ENCODE measurements at places on chromosomes 12 and 14.

GRCh38 chr14:93747102-93747501, 41.2 kb downstream of the PRIMA1 start:
- DNase-seq = no peak

- no peak for DNase-seq
These were observed 9.7 kb upstream of the PIGH start for GRCh38 chr14:67609642-67610310.

DNA sequence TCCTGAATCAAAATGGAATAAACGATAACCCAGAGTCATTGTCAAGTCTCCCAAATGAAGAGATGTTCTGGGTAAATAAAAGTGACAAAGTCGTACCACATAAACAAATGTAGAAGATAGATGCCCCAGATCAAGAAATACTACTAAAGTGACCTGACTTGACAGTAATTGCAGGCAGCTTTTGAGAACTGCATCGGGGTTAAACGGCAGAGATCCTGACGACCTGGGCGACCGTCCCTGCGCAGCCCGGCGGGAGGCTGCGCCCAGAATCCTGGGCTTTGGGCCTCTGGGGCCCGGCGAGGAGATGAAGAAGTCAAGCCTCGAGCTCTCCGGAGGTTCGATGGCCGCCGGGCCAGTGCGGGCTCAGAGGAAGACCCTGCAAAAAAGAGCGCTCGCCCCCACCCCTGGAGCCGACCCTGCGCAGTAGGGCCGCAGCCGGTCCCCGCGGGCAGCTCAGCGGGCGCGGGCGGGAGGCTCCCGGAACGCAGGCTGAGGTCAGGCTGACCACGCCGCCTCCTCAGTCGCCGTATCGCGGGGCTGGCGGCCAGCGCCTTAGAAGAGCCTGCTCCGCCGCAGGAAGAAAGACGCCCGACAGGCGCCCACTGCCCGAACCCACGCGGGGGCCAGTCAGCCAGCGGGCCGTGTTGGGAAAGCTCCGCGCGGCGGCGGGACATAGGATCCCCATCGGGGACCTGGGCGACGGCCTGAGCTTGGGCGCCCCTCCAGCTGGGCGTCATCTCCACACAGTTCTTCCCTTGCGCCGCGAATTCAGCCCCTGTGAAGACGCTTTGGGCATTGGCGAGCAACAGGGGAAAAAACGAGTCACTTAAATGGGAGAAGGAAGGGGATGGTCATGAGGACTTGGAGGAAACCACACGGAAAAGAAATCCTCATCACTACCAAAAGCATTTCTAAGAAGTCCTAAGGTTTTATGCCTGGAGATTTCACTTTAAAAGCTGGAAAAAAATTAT, 16.0 kb downstream of the NKX2-1 start:
- no peak for DNase-seq

DNA sequence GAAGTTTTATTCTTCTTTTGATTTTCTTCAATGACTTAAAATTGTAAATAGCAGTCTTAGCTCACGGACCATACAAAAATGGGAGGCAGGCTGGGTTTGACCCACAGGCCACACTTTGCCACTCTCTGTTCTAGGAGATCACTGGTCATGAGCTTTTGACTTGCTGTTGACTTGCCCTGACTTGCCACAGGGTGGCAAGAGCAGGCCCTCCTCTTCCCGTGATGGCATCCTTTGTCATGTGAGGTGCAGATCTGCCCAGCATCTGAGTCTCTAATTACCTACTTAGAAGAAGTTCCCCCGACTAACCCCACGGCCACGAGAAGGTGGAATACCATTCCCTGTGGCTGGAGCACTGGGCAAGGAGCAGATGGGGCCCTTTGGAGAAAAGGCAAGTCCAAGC, 81.0 kb upstream of the SCAF11 start:
- DNase-seq = peak; percentile 24

GRCh38 chr14:34232790-34233189, 229.2 kb downstream of the SPTSSA start:
- no peak for DNase-seq

- no peak for DNase-seq
These were observed 67.5 kb downstream of the RTN1 start for GRCh38 chr14:59803052-59803540.

GRCh38 chr12:107779077-107779831, 4.8 kb downstream of the ASCL4 start:
- DNase-seq = peak; percentile 6
